ENCODE measurements at places on chromosomes 1 and 21.

- DNase-seq: no peak
Observed at GRCh38 chr1:198917226-198917625, 278.4 kb downstream of the PTPRC start.

GRCh38 chr1:108082738-108083562 lies 117.2 kb downstream of the SLC25A24 start:
- DNase-seq: no peak

GRCh38 chr1:93710499-93711453 lies 29.1 kb upstream of the BCAR3 start:
- DNase-seq: no peak

DNA sequence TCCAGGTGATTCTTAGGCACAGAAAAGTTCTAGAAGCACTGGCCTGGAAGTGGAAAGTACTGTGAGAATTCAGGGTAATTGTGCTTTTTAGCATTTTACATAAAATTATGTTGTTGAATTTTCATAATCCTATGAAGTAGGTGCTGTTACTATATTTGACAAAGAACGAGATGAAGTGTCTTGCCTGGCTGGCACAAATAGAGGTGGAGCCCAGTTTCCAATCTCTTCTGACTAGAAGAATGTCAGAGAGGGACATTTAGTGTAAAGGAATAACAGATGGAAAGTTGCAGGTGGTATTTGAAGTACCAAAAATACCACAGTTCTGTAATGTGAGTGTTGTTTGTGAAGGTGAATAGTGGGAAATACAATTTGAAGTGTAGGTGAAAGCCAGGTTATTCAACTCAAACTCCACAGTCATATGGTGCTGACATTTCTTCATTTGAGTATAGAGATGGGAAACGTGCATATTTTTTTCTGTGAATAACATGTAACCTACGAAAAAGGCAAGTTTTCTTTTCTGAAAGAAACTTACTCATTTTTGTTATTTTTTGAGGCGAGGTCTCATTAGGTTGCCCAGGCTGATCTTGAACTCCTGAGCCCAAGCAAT lies 3.5 kb upstream of the TMCO2 start:
- DNase-seq: no peak

DNA sequence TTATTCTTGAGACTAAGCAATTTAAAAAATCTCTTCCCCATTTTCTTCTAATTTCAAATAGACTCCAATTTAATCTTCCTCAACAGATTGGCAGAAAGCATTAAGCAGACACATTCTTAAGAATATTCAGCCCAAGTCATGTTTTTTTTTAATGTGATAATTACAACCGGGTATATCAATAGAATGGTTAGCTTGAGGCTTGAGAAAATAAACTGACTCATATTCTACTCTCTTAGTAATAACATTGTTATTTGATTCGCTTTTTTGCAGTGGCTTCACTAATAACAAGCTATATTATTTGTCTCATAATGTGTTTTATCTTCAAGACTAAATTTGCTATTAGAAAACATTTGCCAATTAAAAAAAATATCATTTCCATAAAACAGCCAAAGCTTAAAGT lies 488.6 kb upstream of the RGS18 start:
- no peak for DNase-seq

DNA sequence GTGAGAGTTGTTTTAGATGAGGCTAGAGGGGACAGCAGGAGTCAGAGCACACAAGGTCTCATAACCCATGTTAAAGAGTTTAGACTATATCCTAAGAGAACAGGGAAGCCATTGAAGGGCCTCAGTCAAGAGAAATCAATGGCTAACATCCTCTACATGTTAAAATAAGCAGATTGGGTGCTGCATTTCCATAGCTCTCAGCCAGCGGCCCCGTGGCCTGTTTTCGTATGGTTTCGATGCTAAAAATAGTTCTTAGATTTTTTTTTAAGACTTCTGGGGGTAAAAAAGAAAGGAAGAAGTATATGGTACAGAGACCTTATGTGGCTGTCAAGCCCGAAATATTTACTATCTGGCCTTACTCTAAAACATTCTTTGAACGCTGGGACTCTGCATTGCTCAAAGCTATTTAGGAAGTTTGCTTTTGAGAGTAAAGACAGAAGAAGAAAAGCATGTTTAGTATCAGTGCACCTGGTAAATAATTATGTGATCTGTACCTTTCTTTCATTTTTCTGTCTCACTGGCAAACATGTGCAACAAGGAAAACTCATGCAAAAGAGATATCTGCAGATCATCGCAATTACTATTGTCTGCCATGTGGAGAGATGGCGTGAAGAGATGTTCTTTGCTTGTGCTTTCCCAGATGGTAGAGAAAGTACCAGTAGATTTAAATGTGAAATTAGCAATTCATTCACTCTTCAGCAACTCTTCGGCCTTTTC lies 8.4 kb downstream of the PDIK1L start:
- no peak for DNase-seq
